NCI-H1105 (cell line): ENCODE measurements at places on chromosomes 1 and 21.

DNA sequence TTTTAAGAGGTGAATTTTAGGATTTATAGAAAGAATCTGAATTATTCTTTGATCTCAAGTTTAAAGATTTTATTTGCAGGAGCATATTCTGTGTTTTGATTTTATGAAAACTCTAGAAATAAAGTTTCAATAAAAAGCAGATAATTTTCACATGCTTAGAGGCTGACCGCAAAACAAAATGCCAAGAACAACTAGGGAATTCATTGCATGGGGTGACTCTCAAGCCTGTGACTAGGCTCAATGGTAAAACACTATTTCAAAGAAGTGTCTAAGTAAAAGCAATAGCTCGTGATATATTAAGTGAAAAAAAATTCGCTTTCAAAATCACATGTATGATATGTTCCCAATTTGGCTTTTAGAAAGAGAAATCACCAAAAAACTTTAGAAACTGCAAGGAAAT, 49.6 kb downstream of the RPL5 start:
- no peak for DNase-seq

DNA sequence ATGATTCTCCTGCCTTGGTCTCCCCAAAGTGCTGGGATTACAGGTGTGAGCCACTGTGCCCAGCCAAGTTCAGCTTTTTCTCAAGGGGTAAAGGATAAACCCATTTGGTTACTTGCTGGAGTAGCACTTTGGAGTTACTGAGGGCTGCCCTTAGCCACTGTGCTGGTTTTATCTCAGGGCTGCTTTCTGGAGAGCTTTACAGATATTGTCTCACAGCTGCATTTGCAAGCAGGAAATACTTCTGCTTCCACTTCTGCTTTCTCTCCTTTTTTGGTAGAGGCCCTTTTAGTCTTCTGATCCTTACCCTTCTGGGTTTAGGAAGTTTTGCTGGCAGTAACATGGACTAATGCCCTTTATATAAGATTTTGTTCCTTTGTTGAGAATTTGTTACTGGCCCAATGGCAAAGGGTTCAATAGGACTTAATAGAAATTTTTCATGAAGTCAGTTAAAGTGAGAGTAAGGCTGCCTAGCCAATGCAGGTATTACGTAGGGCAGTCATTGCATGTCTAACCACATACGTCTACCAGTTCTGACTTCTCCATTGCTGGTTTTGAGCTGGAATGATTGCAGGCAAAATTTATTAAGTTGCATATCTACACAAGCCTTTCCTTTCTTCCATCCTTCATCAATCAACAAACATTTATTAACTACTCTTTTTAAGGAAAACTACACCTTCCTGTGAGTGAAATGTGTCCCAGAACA, 24.4 kb downstream of the CAP1 start:
- no peak for DNase-seq

- DNase-seq = peak; percentile 80
Observed at GRCh38 chr1:45326627-45327623, at the start of gene HPDL. Gene HPDL, plus strand, starts transcription at chr1:45326895. Its CDS starts 254 bp downstream, at chr1:45327149.

DNA sequence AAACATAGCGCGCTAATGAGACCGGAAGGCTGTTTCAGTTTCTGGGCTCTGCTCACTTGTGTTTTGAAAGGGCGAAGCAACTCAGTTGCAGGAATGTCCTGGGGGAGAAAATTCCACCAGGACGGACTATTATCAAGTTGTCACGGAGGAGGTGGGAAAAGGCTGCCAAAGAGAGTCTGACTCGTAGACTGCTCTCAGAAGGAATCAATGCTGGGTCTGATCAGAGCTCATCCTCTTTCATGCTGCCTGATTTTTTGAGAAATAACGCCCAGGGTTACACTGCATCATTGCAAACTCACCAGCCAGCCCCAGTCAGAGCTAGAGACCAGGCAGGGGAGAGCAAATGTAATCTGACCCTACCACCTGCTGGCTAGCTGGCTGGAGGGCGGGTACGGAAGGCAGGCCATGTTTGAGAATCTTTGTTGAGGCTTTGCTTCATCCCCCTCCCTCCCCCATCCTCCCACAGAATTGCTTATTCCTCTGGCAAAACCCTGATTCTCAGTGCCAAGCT, 36.4 kb upstream of the BCL9 start:
- DNase-seq = peak; percentile 76

- DNase-seq = peak; percentile 59
Observed at GRCh38 chr1:50368179-50369007, 54.9 kb downstream of the DMRTA2 start.

- DNase-seq = peak; percentile 2
Observed at GRCh38 chr21:16082038-16082816, 352.4 kb downstream of the USP25 start.

- no peak for DNase-seq
Observed at GRCh38 chr1:101022294-101022693, 3.3 kb downstream of the DPH5 start.

- no peak for DNase-seq
Observed at GRCh38 chr1:223715604-223716172, 3.3 kb downstream of the CAPN2 start.

GRCh38 chr1:183804916-183805841, at the start of gene RGL1:
Gene RGL1, plus strand, starts transcription at chr1:183805120. Its CDS starts 178 bp downstream, at chr1:183805298.
- peak; percentile 44 for DNase-seq

DNA sequence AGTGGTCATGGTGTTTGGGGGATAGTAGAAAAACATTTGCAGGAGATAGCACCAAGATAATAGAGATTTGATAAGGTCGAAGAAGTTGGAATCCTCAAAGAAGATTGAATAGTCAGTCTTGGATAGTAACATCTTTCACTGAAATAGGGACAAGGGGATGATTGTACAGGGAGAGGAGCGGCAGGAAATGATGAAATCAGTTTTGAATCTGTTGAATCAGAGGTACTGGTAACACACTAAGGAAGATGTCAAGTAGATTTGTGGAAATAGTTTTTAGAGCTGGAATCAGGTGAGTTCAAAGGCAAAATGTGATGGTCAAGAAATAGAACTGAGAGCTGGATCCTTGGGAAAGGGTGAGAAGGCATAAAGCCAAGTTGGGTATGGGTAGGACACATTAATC, 26.5 kb downstream of the CAP1 start:
- no peak for DNase-seq

DNA sequence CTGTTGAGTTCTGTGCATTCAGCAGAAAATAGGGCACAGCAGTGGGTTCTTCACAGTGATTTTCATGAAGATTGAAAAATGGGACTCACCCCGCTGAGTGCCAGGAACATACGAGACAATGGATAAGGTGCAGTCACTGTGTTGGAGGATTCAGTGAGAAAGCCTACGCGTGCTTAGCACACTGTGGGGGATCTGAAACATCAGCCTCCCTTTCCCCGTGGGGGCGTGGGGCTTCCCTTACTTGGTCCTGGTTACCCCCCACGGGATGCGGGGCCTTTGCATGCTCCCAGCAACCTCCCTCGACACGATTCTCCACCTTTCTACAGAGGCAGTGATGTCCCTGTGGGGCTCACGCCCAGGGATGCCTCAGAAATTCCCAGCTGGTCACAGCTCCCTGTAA, 252.2 kb upstream of the C1orf174 start:
- DNase-seq = no peak
